Caki2 (cell line): ENCODE measurements at places on chromosomes 6 and 20. TPM values are rescaled to one million over a fixed set of nuclear protein-coding genes. Genes with fewer than 3 reads are reported as not detected.

The TGM3 gene
- 0.24 TPM in 1 of 2 replicates, not detected in the other for total RNA-seq

The TOX2 gene
- not detected in 2 replicates for total RNA-seq

The SLC16A10 gene
- 0.14 and 0.74 TPM in 2 replicates for total RNA-seq

The GINS1 gene
- 14.9 and 17.1 TPM in 2 replicates for total RNA-seq

The DEFB132 gene
- total RNA-seq = not detected in 2 replicates

The PGC gene
- total RNA-seq = 5.8 TPM in 1 of 2 replicates, not detected in the other

The OPN5 gene
- total RNA-seq = not detected in 2 replicates

The UBE3D gene
- 2.9 and 4.6 TPM in 2 replicates for total RNA-seq

The BMP5 gene
- total RNA-seq = not detected in 2 replicates

The THBS2 gene
- total RNA-seq = not detected in 2 replicates

The CLVS2 gene
- not detected in 2 replicates for total RNA-seq

The LPA gene
- not detected in 2 replicates for total RNA-seq

The ENPP3 gene
- total RNA-seq = 0.17 and 0.29 TPM in 2 replicates

The HTR1E gene
- not detected in 2 replicates for total RNA-seq

The TBPL1 gene
- total RNA-seq = 42.5 and 48.8 TPM in 2 replicates

The EMILIN3 gene
- not detected in 2 replicates for total RNA-seq

DNA sequence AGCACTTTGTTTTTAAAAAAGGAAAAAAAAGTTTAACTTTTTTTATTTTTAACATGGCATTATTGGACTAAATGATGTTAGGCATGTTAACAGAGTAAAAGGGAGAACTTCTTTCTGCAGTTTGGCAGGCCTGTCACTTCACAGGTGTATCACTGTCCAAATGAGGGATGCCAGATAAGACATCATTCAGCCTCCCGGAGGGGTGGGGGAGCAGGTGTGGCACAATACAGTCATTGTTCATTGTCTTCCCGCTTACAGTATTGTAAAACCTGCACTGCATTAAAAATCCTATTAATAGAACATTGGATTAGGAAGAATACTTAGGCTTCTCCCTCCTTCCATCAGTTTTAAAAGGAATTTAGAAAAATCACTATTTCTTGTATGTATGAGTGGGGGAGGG lies 80.7 kb downstream of the CARMIL1 start:
- DNase-seq = no peak

GRCh38 chr20:19211661-19212468 lies 577 bp upstream of the SLC24A3 start:
- DNase-seq = peak; percentile 27

GRCh38 chr20:20795119-20795518 lies 82.7 kb upstream of the RALGAPA2 start:
- DNase-seq = no peak

DNA sequence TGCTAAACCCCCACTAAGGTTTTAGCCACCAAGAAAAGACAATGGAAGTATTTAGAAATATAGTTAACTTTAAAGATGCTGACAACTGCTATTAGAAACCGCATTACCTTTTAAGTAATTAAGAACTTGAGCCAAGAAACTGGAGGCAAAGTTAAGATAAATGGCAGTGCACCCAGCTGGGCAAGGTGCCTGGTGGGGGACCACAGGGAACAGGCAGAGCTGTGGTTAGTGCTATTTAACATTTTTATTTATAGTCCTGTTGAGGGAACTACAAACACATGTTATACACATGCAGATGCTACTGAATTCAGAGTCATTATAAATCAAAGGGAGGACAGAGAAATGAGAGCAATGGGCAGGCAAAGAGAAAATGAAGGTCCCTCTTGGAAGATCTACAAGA lies 447.9 kb downstream of the TFAP2B start:
- DNase-seq = no peak

GRCh38 chr6:11492464-11493290 lies 44.9 kb upstream of the TMEM170B start:
- no peak for DNase-seq

DNA sequence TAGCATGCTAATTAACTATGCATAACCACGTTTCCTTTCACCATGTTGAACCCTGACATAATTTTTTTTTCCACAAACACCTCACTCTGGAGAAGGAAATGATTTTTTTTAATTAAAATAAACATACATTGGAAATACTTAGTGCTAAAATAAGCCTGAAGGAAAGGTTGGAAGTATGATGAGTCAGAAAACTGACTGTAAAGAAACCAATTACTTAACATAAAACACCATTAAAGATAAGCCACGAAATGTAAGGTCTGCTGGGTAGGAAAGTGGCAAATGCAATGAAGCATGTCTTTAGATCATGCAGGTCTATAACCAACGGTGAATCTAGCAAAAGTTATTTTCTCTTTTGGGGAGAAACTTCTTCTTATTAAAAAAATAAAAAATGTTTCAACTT lies 47.5 kb downstream of the OPRM1 start:
- peak; percentile 50 for DNase-seq

DNA sequence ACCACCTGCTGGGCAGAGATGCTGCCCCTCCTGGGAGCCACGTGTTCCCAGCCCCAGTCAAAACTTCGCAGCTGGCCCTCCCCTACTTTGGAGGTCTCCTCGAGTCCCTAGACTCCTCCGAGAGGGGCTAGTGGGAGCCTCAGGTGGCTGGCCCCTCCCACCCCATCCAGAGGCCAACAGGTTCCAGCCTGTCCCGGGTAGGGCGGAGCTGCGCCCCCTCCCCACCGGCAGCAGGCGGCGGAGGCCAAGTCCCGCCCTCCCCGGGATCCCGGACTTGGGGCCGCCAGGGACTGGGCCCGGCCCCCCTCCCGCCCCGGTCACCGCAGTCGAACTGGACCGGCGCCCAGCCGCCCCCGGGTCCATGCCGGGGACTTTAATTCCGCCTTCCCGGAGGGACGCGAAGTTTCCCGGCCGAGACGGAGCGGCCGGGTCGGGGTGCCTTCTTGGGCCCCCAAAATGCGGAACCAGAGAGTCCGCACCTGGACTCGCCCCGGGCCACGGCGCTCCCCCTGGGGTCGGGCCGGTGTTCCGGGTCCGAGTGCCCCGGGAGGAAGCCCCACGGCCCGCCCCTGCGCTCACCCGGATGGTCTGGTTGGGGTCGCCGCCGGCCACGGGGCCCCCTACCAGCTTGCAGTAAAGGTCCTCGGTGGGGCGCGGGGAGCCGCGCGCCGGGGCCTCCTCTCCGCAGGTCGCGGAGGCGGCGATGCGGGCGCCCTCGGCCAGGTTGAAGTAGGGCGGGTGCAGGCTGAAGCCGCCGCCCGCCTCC lies 559 bp downstream of the LAMA5 start:
- peak; percentile 46 for DNase-seq

DNA sequence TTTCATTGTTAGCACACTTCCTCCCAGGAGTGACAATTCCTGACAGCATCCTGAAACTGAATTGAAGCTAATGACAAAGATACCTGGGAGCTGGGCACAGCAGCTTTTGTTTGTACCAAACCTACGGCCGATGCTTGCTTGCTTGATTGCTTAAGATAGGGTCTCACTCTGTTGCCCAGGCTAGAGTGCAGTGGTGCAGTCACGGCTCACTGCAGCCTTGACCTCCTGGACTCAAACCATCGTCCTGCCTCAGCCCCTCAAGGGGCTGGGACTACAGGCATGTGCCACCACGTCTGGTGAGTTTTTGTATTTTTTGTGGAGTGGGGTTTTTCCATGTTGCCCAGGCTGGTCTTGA lies 84.7 kb upstream of the SCP2D1 start:
- DNase-seq = no peak

- no peak for DNase-seq
Observed at GRCh38 chr6:43768506-43768860, 1.5 kb upstream of the VEGFA start.

DNA sequence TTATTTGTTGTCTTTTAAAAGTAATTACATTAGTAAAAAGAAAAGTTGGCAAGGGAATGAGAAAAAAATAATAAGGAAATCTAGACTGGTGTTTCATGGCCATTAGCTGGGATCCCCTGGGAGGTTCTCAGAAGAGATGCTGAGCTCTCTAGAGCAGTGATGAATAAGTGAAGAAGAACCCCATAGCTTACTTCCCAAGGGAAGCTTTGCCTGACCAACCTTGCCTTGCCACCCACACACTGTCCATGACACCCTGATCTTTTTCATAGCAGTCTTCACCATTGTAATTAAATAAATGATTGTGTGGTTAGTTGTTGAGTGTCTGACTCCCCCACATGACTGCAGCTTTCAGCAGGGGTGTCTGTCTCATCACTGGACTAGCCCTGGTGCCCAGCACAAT lies 5.9 kb downstream of the C6orf163 start:
- no peak for DNase-seq

DNA sequence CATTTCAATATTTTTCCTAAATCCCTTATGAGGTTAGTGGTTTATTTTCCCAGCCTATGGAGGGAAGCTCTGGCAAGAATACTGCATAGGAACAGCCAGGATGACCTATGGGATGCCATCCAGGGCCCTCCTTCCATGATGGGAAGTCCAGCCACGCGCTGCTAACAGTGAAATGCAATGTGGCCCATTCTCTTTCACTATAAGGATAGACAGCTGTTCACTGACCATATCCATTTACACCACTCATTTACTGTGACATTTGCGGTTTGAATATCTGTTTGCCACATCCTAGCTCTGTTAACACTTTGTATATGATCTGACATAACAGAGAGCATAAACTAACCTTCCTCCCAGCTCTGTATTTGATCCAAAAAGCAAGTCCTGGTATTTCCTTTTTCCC lies 471.7 kb downstream of the CBLN4 start:
- no peak for DNase-seq

- no peak for DNase-seq
Observed at GRCh38 chr6:106448000-106448426, 87.5 kb downstream of the CRYBG1 start.

GRCh38 chr20:36318166-36318565 lies 12.0 kb downstream of the DLGAP4 start:
- DNase-seq = no peak

DNA sequence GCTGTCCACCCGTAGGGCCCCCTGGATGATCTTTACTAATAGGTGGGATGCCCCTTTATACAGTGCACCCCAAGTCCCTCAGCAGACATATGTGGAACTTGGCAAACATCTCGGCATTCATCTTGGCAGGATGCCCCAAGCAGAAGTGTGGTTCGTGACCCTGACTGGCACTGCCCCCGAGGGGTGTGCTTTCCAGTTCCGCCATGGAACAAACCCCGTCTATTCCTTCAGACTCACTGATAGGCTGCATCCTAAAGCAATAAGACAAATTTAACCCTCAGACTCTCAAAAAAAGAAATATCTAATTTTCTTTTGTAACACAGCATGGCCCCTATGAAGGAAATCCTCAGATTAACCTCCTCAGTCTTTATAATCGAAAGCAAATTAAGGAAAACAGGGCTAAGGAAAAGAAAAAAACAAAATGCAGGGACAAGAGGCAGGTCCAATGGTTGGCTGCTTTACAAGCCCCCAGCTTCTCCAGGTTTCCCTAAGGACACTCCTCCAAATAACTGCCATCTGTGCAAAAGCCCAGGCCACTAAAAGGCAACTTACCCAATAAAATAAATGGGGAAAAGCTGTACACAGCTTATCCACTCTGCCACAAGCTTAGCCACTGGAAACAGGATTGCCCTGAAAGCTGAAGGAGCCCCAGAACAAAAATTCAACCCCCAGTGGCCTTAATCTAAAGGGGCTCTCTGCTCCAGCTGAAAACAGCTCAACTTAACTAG lies 30.5 kb upstream of the RIPK1 start:
- DNase-seq = no peak

DNA sequence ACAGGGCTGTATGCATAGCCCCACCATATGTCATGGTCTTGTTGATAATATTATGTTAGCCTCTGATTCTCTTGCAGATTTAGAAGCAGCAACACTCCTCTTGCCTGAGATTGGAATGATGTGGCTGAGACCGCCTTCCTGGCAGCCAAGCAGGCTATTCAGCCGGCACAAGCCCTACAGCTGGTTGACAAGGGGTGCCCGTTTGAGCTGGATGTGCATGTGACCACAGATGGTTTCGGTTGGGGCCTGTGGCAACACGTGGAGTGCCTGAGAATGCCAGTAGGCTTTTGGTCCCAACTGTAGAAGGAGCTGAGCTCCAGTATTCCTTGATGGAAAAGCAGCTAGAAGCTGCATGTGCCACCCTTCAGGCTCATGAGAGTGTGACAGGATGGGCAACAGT lies 303.6 kb upstream of the POU3F2 start:
- DNase-seq = no peak

DNA sequence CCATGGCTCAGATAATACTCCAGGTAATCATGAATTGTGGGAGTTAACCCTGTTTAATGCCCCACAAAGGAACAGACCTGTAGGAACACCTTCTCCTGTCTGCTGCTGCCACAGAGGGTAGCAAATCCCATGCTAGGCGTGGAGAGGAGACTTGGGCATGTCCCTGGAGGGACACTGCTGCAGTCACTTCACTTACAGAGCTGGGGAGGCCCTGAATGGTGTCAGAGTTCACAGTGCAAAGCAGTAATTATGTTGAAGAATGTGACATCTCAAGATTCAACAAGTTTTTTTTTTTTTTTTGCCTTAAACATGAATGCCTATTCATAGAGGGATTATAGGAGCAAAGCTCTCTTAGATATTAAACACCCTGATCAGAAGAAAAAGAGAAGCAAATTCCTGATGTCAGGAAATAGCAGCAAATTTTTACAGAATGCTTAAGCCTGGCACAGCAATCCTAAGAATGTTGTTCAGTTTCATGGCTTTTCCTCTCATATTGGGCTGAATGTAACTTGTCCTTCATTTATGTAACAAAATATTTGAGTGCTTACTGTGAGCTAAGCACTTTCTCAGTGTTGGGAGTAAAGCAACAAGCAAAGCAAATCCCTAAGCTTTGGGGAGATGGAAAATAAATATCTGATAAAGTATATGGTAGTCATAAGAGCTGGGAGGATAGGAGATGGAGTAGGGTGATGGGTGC lies 45.0 kb downstream of the CARMIL1 start:
- no peak for DNase-seq

GRCh38 chr6:42923666-42924065 lies 5.6 kb upstream of the CNPY3 start:
- DNase-seq = no peak

DNA sequence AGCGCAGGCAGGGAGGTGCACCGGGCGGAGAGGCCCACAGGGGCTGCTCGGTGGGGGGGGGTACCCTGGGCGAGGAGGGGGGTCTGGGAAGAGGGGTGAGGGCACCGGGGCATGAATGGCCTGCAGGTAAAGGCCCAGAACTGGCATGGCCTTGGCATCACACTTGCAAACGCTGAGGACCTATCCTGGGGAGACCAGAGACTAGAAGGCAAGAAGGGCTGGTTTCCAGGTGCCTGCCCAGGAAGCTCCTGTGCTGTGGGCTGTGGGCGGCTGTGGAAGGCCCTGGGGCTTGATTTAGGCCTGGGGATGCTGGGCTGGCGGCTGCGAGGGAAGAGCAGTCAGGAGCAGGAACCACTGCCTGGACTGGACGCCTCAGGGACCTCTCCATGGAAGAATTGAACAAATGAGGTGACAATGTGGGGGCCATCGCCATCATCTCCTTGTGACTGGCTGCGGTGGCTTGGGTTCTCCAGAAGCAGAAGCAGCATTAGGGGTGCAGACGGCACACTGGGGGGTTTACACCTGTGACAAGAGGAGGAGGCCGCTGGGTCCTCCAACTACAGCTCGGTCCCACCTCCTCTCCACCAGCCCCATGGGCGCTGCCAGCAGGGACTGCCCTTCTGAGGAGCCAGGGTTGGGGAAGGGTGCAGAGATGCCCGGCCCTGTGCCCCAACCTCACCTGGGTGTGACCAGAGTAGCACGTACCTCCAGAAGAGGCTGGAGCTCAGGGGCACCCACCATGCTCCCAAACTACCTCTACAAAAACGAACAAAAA lies 32.1 kb upstream of the IRF4 start:
- DNase-seq = no peak

- DNase-seq = no peak
Observed at GRCh38 chr6:1962201-1962600, 283.2 kb downstream of the GMDS start.

- no peak for DNase-seq
Observed at GRCh38 chr20:64082126-64082731, 2.0 kb downstream of the LKAAEAR1 start.

GRCh38 chr20:62723351-62723750 lies 14.7 kb downstream of the NTSR1 start:
- DNase-seq = no peak
